ENCODE measurements at places on chromosomes 11 and 22.

DNA sequence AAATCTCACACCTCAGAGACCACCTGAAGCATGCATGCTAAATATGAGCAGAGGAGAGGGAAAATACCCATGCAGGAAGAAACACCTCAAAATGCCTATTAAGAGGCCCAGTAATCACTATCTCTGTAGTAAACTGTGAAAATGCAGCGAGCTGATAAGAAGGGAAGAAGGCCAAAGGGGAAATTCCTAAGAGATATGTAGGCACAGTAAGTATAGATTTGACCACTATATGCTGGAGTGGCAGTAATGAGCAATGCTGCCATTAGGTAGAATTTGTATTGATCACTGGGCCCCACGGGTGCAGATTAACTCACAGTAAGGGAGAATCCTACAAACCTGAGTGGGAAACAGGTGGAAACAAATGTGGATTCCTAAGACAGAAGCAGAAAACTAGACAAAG, 1813.1 kb upstream of the RAG2 start:
- H3K27me3 ChIP-seq: no peaks in the 10 kb centered on the region
- no peak overlapping the region for H3K4me3 ChIP-seq
- no peaks in the 10 kb centered on the region for H3K4me1 ChIP-seq
- DNase-seq: no peak
- H3K27ac ChIP-seq: no peak overlapping the region

- H3K27me3 ChIP-seq: no peaks in the 10 kb centered on the region
- H3K36me3 ChIP-seq: no peaks in the 10 kb centered on the region
- DNase-seq: no peak
- no peak overlapping the region for H3K27ac ChIP-seq
Observed at GRCh38 chr11:62409831-62410230, 9.0 kb upstream of the SCGB1A1 start.

DNA sequence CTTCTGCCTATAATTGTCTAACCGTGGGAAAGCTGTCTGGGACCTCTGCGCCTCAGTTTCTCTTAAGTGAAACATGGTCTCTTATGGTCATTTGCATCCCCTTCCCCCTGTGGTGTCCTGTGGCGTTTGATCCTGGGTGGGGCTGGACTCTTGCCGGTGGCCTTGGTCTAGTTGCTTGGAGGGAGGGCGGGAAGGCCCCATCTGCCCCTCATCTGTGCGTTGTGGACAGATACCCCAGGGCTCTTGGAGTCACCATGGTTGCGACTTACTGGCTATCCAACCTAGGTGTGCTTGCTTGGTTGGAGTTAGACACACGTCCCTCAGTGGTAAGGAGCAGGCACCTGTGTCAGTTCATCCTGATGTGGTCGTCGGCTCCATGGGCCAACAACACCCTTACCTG, 15.2 kb downstream of the SHANK3 start:
- H3K27ac ChIP-seq: no peak overlapping the region
- no peak overlapping the region for H3K4me3 ChIP-seq
- H3K36me3 ChIP-seq: no peaks in the 10 kb centered on the region
- H3K27me3 ChIP-seq: no peaks in the 10 kb centered on the region
- no peak for DNase-seq
- no peaks in the 10 kb centered on the region for H3K4me1 ChIP-seq

DNA sequence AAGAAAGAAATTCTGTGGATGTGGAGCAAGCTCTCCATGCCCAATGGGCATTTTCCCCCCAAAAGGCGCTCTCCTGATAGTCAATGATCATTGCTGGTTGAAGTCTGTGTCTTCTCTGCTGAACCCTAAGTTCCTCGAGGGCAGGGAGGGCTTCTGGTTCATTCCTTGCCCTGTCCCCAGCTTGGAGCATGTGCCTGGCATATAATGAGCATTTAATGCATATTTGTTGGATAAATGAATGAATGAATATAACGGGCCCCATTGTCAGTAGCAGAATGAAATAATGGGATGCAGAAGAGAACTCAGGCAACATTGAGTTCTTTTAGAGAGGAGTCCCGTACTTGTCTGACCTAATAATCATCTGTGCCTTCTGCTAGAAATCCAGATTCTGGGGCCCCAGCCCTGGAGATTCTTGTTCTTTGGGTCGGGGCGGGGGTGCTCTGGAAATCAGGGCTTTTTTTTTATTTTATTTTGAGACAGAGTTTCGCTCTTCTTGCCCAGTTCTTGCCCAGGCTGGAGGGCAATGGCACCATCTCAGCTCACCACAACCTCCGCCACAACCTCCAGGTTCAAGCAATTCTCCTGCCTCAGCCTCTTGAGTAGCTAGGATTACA, 64.4 kb downstream of the CD82 start:
- H3K36me3 ChIP-seq: no peaks in the 10 kb centered on the region
- DNase-seq: no peak

GRCh38 chr11:17376493-17376892, 12.0 kb downstream of the KCNJ11 start:
- H3K4me1 ChIP-seq: no peaks in the 10 kb centered on the region
- no peak overlapping the region for H3K4me3 ChIP-seq
- DNase-seq: no peak
- H3K27ac ChIP-seq: no peak overlapping the region
- no peaks in the 10 kb centered on the region for H3K36me3 ChIP-seq

- peaks cover 15% of the 10 kb centered on the region for H3K36me3 ChIP-seq
- no peaks in the 10 kb centered on the region for H3K27me3 ChIP-seq
- peaks cover 19% of the 10 kb centered on the region for H3K4me1 ChIP-seq
- H3K4me3 ChIP-seq: peak overlapping the region; percentile 86
- peak overlapping the region; percentile 75 for H3K27ac ChIP-seq
- no peak for DNase-seq
Observed at GRCh38 chr11:61828379-61828628, 204 bp downstream of the FADS2 start.

DNA sequence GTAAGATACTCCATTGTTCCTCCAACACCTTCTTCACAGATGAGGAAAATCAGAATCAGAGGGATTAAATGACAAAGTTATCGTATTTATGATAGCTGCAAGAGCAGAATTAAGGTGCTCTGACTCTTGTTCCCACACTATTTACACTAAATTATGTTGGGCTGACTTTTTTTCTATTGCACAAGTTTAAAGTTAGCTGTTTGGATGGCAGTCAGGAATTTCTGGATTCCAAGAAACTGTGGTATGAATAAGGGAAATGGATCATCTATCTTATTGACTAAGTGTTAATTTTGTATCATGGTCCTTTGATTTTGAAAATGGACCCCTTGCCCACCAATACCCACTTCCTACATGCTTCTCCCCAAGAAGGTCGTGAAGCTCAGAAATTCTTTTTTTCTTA, 19.9 kb upstream of the APOA1 start:
- no peak overlapping the region for H3K4me3 ChIP-seq
- peaks cover 15% of the 10 kb centered on the region for H3K36me3 ChIP-seq
- peaks cover 20% of the 10 kb centered on the region for H3K4me1 ChIP-seq

- H3K27ac ChIP-seq: no peak overlapping the region
- DNase-seq: no peak
- no peaks in the 10 kb centered on the region for H3K36me3 ChIP-seq
- H3K4me1 ChIP-seq: no peaks in the 10 kb centered on the region
- H3K4me3 ChIP-seq: no peak overlapping the region
- peaks cover 2% of the 10 kb centered on the region for H3K27me3 ChIP-seq
Observed at GRCh38 chr11:57126766-57127400, 54.9 kb upstream of the LRRC55 start.

GRCh38 chr11:30357872-30358271, 35.0 kb downstream of the ARL14EP start:
- H3K4me1 ChIP-seq: no peaks in the 10 kb centered on the region
- H3K27ac ChIP-seq: no peak overlapping the region
- no peaks in the 10 kb centered on the region for H3K27me3 ChIP-seq
- H3K36me3 ChIP-seq: no peaks in the 10 kb centered on the region
- H3K4me3 ChIP-seq: no peak overlapping the region
- no peak for DNase-seq

DNA sequence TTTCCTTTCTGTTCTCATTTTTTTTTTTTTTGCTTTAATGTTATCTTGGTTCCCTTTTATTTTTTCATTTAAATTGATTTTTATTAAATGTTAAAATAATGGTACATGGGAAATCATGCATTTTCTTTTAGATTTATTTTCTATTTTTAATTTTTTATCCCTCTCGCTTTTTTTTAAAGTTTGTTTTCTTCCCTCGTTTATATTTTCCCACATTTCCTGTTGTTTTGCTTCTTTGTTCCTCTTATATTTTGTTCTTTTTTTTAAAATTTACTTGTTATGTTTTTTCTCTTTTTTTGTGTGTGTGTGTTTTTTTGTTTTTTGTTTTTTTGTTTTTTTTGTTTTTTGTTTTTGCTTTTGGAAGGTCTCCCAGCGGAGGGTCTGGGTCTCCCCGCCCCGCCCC, 34.9 kb upstream of the EIF3D start:
- DNase-seq: no peak
- no peaks in the 10 kb centered on the region for H3K36me3 ChIP-seq
- H3K4me3 ChIP-seq: no peak overlapping the region
- H3K4me1 ChIP-seq: no peaks in the 10 kb centered on the region
- no peak overlapping the region for H3K27ac ChIP-seq
- H3K27me3 ChIP-seq: no peaks in the 10 kb centered on the region

GRCh38 chr11:61913699-61914395, 3.5 kb downstream of the RAB3IL1 start:
- H3K27me3 ChIP-seq: no peaks in the 10 kb centered on the region
- no peak for DNase-seq
- H3K4me1 ChIP-seq: peaks cover 3% of the 10 kb centered on the region
- no peak overlapping the region for H3K4me3 ChIP-seq
- no peak overlapping the region for H3K27ac ChIP-seq

DNA sequence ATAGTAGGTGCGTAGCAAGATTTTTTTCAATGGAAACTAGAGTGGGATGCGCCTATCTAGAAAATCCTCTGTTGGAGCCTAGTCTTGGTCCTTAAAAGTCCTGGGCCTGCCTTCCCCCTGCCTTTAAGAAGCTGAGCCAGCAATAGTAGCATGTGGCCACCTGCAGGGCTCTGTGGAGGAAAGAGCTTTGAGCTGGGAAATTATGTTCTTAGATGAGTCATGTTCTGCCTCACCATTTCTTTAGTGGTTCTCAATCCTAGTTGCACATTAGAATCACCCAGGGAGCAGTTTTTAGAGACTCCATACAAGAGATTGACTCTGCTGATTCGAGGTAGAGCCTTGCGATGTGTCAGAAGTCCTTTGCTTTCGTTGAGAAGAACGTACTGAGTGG, 133.5 kb downstream of the COMMD9 start:
- no peak overlapping the region for H3K4me3 ChIP-seq
- DNase-seq: no peak
- H3K36me3 ChIP-seq: no peaks in the 10 kb centered on the region
- H3K27ac ChIP-seq: no peak overlapping the region
- peaks cover 10% of the 10 kb centered on the region for H3K4me1 ChIP-seq
